Dermis lymphatic vessel endothelial cell (primary cell): ENCODE measurements at places on chromosomes 4 and X. TPM values are rescaled to one million over a fixed set of nuclear protein-coding genes. Genes with fewer than 3 reads are reported as not detected.

The PHOX2B gene
- total RNA-seq = not detected in 2 replicates

The ZCCHC12 gene
- total RNA-seq = not detected in 2 replicates

The SOWAHD gene
- not detected in 2 replicates for total RNA-seq

The NUDT6 gene
- 4.2 and 6.5 TPM in 2 replicates for total RNA-seq

The NWD2 gene
- under 0.01 TPM in 1 of 2 replicates, not detected in the other for total RNA-seq

The FAM47B gene
- total RNA-seq = not detected in 2 replicates

The SCD5 gene
- 21.3 and 23.3 TPM in 2 replicates for total RNA-seq

The NHSL2 gene
- 18.4 and 40.1 TPM in 2 replicates for total RNA-seq

The SLC10A7 gene
- 9.9 and 11.7 TPM in 2 replicates for total RNA-seq

The CT47B1 gene
- not detected in 2 replicates for total RNA-seq

The MXRA5 gene
- under 0.01 TPM in 1 of 2 replicates, not detected in the other for total RNA-seq

The PRDM8 gene
- total RNA-seq = 2.4 and 2.7 TPM in 2 replicates

The BTK gene
- total RNA-seq = not detected in 2 replicates

The PABPC4L gene
- total RNA-seq = 0.65 and 0.77 TPM in 2 replicates

The NLGN4X gene
- total RNA-seq = 0.22 and 2.0 TPM in 2 replicates

The CYP2U1 gene
- total RNA-seq = 4.9 and 7.3 TPM in 2 replicates

The ERCC6L gene
- 0.87 and 0.95 TPM in 2 replicates for total RNA-seq

The CXorf65 gene
- not detected in 2 replicates for total RNA-seq

The DGKK gene
- total RNA-seq = not detected in 2 replicates

The HSFX3 gene
- total RNA-seq = not detected in 2 replicates

The FGF13 gene
- total RNA-seq = 21.0 and 26.6 TPM in 2 replicates

The TKTL2 gene
- total RNA-seq = not detected in 2 replicates

The NAP1L3 gene
- total RNA-seq = 0.76 and 2.1 TPM in 2 replicates

The SSX2 gene
- not detected in 2 replicates for total RNA-seq

The SPANXN4 gene
- not detected in 2 replicates for total RNA-seq

The MSANTD1 gene
- total RNA-seq = 0.09 and 0.11 TPM in 2 replicates

The GPR173 gene
- 1.1 and 1.5 TPM in 2 replicates for total RNA-seq

The HSPA4L gene
- total RNA-seq = 1.1 and 2.1 TPM in 2 replicates

The GPAT3 gene
- 15.0 and 22.3 TPM in 2 replicates for total RNA-seq

The PFKFB1 gene
- total RNA-seq = under 0.01 TPM in 2 replicates

The CCKAR gene
- total RNA-seq = not detected in 2 replicates

The SFRP2 gene
- total RNA-seq = not detected in 2 replicates

The MAGED1 gene
- total RNA-seq = 54.0 and 55.7 TPM in 2 replicates

The GUCY1B1 gene
- 11.5 and 15.5 TPM in 2 replicates for total RNA-seq

The TMEM33 gene
- 43.1 and 48.8 TPM in 2 replicates for total RNA-seq

The TRMT2B gene
- total RNA-seq = 13.5 and 13.9 TPM in 2 replicates

The RXFP1 gene
- total RNA-seq = not detected in 2 replicates

The POU3F4 gene
- not detected in 2 replicates for total RNA-seq

The FMR1NB gene
- not detected in 2 replicates for total RNA-seq

The ATP7A gene
- total RNA-seq = 9.8 and 11.5 TPM in 2 replicates

The RIPPLY1 gene
- total RNA-seq = not detected in 2 replicates

The ARAP2 gene
- 0.11 and 0.26 TPM in 2 replicates for total RNA-seq

The SPANXN1 gene
- total RNA-seq = not detected in 2 replicates

The DUX4 gene
- total RNA-seq = not detected in 2 replicates

The SPANXB1 gene
- not detected in 2 replicates for total RNA-seq

The ADH1A gene
- total RNA-seq = not detected in 2 replicates

The PDE5A gene
- total RNA-seq = 1.5 and 3.6 TPM in 2 replicates

The EMCN gene
- total RNA-seq = 82.2 and 82.9 TPM in 2 replicates

The STPG2 gene
- total RNA-seq = under 0.01 and 0.17 TPM in 2 replicates

The ASB5 gene
- total RNA-seq = under 0.01 TPM in 1 of 2 replicates, not detected in the other

The MANBA gene
- total RNA-seq = 13.3 and 14.1 TPM in 2 replicates

The TEC gene
- total RNA-seq = 0.95 and 1.6 TPM in 2 replicates

The CAPN6 gene
- total RNA-seq = not detected in 2 replicates

The XAGE1A gene
- not detected in 2 replicates for total RNA-seq

The TTC29 gene
- under 0.01 TPM in 1 of 2 replicates, not detected in the other for total RNA-seq
